ENCODE measurements at places on chromosomes 3 and 15.

DNA sequence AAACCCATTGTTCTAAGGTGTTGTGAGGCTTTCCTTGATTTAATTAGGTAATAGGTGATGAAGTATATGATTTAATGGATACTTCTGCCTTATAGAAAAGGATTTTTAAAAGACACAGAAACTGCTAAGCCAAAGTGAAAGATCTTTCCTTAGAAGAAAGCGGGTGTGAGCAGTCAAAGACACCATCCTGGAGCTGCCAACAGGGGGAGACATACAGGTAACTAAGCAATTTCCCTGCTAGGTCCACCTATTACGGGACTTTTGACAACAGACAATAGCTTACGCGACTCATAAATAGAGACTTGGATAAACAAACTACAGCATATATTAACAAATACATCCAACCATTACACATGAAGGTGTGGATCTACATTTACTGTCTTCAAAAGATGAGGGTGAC is 669.5 kb downstream of the SQOR start:
- DNase-seq = no peak

GRCh38 chr3:64354956-64355355 is 129.7 kb upstream of the PRICKLE2 start:
- DNase-seq = no peak

DNA sequence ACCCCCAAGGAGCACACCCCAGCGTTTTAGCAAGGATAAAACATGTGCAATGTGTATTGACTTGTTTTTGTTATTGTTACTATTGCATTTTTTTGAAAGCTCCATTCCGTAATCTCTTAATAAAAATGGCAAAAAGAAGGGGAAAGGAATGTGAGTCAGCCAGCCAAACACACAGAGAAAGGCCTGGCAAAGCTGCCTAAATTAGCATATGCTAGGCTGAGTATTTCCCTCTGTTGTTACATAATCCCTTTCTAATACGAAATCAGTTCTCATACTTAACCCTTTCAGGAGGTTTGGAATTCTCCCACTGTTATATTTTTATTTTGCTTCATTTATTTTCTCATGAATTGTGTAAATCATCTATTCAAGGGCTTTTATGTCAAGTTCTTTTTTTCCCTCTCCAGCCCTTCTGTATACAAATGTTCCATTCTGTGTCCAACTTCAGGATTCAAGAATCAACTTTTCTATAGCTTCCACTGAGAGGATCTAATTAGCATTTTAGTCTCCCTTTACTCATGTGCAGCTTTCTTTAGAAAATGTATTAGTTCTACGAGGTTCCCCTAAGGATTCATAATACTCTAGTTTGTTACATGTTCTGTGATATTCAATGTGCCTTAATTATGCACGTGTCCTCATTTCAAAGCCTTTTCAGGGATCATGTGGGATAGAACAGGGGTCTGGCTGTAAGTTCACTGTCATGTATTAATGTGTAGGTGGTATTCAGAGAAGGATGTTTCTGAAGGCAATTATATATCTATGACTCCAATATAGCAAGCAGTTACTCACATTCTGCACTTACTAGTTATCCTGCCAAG is 9.2 kb downstream of the CADM2 start:
- DNase-seq = no peak

DNA sequence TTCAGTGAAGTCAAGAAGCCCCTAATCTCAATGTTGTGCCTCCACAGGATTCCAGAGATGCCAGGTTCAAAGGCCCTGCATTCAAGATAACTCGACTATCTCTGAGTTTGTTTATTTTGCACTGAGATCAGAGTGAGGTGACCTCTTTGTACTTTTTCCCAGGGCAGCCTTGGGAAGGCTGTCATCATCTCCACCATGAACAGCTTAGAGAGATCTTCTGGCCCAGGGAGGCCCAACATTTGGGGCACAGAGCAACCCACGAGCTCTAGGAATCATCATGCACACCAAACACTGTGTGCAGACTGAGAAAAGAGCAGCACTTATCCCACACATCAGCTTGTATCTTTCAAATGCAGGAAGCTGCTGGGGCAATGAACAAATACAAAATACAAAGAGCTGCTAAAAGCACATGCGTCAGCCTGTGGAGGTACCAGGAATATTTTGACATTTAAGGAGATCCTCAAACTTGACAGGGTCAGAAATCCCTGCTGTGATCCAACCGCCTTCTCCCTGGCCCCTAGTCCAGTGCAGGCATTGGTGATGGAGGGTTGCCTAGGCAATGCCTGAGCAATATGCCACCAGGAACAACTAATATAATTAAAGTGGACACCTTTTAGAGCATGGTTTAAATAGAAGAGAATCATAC is 33.6 kb downstream of the TRIM42 start:
- DNase-seq = no peak

DNA sequence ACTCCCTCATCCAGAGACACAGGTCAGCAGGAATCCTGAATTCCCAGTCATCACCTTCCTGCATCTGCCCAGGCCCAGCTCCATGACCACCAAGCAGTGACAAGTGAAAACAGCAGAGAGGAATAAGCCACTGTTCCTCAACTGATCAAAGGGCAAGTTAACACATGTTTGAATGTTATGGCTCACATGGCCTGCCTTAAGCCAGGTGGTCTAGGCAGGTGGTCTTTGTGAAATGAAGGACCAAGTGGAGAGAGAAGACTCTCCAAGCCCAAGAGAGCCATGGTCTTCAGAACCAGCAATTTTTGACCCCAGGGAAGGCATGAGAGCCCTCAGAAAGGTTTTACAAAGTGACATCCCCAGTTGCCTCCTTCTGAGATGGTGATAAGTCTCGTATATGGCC is 161.8 kb downstream of the EPHB1 start:
- no peak for DNase-seq

GRCh38 chr3:183210862-183211341 is 42.2 kb upstream of the B3GNT5 start:
- DNase-seq = no peak

DNA sequence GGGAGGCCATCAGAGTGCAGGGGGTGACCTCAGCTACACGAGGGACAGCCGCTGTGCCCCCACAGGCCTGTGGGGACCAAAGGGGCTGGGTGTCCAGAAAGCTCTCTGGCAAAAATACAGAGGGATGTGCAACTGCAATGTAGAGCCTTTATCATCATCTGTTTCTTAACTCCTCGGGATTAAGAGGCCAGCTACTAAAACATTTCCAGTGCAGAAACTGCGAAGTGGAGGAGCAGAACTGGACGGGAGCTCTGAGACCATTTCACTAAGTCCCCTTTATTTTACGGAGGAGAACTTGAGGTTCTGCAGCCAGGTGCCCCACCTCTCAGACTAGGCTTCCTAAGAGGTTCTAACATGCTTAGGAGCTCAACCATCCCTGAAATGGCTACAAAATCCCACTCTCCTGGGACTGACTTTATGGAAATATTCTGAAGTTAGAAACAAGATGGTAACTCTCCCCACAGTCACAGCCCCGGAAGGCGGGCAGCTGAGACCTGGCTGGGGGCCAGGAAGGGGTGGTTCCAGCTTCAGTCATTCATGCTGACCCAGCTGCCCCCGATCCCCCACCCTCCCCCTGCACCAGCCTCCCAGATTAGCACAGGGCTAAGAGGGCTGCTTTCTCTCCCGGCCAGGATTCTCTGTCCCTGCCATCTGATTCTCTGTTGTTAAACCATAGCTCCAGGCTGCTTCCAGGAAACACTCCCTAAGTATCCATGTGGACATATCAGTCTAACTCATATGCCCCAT is 40.3 kb downstream of the UMPS start:
- DNase-seq = peak; percentile 34

GRCh38 chr3:99678023-99678422 is 39.6 kb downstream of the COL8A1 start:
- no peak for DNase-seq

- DNase-seq = no peak
Measured at GRCh38 chr3:173744479-173744878, 346.9 kb downstream of the NLGN1 start.

DNA sequence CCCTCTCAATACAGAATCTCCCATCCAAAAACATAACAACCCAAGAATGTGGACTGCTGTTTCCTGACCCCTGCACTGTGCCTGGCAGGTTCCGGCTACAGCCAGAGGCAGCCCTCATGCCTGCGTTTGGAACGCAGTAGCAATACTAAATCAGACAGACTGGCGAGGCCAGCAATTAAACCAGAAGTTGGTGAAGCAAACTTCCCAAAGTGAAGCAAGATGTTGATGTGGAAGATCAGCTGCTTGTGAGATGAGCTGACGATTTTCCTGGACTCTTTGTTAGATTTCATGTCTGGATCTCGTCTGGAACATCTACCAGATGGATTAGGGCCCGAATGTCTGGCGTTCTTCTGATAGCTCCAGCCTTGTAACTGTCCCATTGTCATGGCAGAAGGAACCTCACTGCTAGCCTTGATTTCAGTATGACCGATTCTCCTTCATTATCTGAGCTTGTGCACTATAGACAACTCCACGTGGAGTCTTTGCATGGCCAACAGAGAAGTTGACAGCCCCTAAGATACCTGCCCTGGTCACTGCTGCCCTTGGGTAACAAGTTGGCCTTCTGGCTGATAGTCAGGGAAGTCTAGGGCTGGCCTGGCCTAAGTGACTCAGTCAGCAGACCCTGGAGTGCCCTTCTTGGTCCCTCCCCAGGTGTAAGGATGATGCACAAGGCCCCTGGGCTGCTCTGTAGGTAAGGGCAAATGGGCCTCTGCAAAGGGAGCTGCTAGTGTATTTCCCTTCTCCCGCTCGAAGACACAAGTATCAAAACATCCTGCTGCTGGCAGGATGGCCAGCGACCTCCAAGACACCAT is 126.5 kb downstream of the ADAMTS17 start:
- no peak for DNase-seq

DNA sequence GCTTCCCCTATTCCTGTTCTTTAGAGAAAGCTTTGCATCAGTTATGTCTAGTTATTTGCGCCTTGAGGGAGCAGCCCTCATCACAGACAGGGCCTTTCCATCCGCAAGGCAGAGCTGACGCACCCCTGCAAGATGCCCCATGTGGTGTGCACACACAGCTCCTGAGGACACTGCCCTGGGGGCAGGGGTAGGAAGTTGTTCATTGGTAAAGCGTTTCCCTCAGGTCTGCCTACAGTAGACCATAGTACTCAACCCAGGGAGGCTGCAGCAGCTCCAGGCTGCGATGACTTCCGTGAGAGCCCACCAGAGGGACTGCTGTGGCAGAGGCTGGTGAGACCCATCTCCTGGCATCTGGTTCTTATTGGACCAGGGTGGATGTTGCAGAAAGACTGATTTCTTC is 55.1 kb upstream of the PLXNA1 start:
- DNase-seq = no peak

- DNase-seq = no peak
Measured at GRCh38 chr3:67384016-67384415, 270.4 kb downstream of the SUCLG2 start.

GRCh38 chr15:50150349-50150748 is 31.3 kb upstream of the ATP8B4 start:
- no peak for DNase-seq

- DNase-seq = no peak
Measured at GRCh38 chr3:127784865-127785710, 37.2 kb downstream of the MGLL start.

GRCh38 chr3:108378153-108378951 is 82.0 kb downstream of the HHLA2 start:
- no peak for DNase-seq

GRCh38 chr3:50167069-50167840 is 12.1 kb downstream of the SEMA3F start:
- DNase-seq = no peak

DNA sequence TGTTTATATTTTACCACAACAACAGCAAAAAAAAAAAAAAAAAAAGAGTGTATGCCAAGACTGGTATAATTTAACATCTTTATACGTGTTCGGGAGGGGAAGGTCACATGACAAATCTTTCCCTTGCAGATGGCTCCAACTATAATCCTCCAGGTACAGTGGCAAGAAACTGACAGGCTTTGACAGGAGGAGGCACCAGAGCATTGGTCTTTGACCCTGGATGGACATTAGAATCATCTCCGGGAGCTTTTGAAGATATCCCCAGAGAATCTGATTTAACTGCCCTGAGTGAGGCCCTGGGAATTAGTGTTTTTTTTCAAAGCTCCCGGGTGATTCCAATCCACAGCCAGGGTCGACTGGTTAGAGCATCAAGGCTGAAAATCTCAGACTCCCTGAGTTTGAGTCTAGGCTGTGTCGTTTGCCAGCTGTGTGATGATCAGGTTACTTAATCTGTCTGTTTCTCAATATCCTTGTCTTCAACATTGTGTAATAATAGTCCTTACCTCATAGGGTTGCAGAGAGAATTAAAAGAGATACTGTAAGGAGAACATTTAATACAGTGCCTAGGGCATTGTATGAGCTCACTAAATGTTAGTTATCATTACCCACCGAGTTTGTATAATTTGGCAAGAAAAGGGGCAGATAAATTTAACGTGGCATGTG is 8.9 kb upstream of the SEMA5B start:
- no peak for DNase-seq

DNA sequence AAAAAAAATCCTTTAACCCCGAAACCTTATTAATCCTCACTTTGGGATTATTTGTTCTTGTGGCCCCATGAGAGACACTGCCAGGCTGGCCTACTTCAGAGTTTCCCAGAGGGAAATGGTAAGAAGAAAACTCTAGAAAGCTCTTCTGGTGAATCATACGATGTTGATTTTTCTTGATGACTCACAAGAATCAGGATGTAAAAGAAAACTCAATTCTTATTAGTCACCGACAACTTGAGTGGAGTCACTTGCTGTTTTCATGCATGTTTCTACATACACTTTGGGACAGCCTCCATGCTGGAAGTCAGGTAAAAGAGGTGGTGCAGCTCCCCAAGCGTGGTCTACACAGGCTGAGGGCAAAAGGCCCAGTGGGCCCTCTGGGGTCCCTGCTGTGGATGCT is 42.8 kb downstream of the MYO5C start:
- no peak for DNase-seq

DNA sequence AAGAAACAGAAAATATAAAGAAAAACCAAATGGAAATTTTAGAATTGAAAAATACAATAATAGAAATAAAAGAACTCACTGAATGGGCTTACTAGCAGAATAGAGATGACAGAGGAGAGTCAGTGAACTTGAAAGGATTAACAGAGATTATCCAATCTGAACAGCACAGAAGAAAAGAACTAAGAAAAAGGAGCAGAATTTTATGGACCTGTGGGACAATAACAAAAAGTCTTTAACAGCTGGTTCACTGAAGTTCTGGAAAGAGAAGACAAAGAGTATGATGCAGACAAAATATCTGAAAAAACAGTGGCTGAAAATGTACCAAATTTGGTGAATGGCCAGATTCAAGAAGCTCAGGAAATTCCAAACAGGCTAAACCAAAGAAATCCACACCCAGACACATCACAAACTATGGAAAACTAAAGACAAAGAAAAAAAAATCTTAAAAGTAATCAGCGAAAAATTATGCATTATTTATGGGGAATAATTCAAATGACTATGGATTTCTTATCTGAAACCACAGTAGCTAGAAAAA is 9.7 kb upstream of the GNB5 start:
- DNase-seq = no peak

DNA sequence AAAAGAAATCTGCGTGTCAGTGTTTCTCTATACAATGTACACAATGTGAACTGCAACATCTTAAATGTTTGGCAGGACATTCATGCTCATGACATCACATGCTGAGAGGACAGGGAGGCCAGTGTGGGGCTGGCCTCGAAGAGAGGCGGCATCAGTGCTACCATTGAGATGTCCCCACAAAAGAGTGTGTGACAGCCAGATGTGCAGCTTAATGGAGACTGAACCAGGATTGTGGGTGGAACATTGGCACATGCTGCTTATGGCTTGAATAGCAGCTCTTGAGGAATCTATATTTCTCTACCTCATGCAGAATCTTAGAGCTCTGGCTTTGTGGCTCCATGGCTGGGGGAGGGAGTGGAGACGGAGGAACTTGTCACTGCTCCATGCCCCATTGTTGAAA is 18.5 kb downstream of the CLDN11 start:
- peak; percentile 86 for DNase-seq

Measured in caudate nucleus (tissue), 63 donors.